ENCODE measurements at places on chromosomes 13 and 19.

DNA sequence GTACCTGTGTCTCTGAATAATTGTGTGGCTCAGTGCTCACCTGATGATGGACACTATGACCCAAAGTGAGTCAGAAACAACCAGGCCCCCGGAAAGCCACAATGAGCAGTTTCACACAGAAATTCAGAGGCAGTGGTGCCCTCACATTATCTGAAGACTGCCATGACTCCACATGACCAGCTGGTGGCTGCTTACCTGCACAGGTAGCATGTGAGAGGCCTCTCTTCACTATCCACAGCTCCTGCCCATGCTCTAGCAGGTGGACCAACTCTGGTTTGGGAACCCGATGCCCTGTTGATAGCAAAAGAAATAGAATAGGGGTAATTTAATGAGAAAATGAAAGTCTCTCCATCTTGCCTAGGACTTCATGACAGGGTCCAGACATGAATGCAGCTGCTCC, 7.2 kb downstream of the ZNF550 start:
- ATAC-seq: no peak

GRCh38 chr13:29676941-29677452, 81.5 kb upstream of the SLC7A1 start:
- ATAC-seq: peak; percentile 74

GRCh38 chr19:30457484-30457883, 85.3 kb downstream of the ZNF536 start:
- no peak for ATAC-seq

DNA sequence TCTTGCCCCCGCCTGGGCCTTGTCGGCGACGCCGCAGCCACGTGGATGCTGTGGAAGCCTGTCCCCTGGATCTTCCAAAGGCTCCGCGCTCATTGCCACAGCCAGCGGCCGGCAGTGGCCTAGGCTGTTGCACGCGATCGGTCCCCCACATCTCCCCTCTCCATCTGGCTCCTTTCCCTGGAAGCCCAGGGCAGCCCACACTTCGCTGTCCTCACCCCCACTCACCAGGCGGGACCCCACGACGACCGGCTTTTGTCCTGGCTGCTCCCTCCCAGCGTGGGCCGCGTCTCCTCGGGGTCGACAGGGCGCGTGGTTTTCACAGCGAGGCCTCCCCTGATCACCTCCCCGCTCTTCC, 605 bp upstream of the TEX30 start:
- ATAC-seq: no peak

DNA sequence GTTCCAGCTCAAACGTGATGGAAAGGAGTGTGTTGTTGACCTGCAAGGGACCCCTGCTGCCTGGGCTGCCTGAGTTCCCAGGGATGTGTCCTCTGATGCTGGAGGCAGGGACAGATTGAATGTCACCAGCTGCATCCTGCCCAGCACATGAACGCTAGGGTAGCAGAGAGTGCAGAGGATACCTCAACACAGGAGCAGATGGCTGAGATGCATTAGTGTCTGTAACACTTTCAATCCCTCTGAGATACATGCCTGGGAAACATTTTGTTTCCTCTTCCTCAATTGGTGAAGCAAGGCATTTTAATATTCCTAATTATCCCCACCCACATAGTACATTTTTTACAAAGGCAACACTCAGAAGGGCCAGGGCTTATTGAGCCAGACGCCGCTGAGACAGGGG, 106.4 kb upstream of the UBL3 start:
- ATAC-seq: no peak

DNA sequence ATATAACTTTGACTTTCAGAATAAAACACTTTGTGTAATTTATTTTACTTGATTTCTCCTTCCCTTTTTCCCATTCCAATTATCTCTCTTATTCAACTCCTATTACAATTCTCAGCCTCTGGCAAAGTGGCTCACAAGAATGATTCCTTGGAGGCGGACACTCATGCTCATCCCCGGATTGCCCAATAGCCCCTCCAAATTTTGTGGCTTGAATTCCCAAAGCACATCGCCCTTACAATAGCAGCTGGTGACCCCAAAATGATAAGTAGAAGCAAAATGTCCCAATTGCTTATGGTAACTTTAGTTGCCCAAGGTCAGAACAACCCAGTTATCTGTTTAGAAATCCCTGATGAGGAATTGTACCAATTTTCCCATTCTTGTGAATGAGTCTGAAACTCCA, 1523.5 kb upstream of the PRR20A start:
- no peak for ATAC-seq

DNA sequence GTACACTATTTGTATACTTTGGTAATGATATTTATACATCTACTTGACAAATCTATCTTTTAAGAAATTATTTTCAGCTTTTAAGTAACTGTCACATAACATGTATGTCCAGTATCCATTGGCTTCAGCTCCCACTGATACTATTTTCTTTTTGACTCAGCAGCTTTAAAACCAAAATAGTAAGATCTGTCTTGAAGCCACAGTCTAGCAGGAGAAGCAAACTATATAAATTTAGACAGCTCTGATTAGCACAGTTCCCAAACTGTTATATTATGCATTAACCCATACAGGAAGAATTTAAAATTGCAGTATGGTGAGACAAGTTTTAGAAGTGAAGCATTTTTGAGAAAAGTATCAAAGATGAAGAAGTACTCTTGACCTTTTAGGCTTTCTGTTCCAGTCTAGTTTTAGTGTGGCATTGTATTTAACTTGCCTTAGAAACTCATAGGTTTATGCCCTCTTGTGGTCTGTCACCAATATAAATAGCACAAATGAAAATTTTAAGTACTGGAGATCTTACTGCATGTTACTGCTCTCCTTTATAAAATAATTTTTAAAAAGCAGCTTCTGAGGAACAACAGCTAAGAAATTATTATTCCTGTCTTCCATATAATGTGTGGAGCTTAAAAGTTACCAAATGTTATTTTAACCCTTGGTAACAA, 24.7 kb downstream of the URI1 start:
- no peak for ATAC-seq

- ATAC-seq: no peak
Measured at GRCh38 chr19:51524666-51525264, 6.7 kb downstream of the SIGLEC6 start.

GRCh38 chr13:114111577-114111976, 20.8 kb downstream of the RASA3 start:
- no peak for ATAC-seq

DNA sequence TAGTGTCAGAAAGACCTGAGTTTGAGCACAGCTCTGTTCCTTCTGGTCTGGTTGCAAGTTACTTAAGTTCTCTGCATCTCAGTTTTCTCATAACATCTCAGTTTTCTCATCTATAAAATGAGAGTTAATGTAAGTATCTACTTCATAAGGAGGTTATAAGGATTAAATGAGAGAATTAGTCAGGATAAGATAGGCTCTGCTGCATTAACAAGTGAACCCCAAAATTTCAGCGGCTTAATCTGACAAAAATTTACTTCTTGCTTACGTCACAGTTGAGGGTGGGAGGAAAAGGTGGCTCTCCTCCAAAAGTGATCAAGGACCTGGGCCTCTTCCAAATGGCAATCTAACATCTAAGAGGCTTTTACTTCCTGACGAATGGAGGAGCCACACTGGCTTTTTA, 31.5 kb upstream of the LRCH1 start:
- ATAC-seq: no peak

- ATAC-seq: no peak
Measured at GRCh38 chr19:29155683-29156082, 57.3 kb downstream of the UQCRFS1 start.

DNA sequence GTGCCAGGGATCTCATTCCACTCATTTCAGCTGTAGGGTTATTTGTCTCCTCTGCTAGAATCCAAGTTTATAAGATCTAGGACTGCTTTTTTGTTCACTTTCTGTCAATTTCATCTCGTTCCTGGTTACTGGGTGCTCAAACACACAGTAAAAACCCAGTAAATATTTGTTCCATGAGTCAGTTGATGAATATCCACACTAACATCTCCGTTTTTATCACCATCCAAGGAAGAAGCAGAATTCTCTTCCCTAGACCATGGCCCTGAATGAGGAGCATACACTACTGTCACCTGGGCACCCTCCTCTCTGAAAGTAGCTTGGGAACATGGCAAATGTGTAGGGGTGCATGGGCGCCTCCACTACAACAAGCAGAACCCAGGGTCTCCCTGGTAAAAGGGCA, 390.8 kb downstream of the FOXO1 start:
- no peak for ATAC-seq

DNA sequence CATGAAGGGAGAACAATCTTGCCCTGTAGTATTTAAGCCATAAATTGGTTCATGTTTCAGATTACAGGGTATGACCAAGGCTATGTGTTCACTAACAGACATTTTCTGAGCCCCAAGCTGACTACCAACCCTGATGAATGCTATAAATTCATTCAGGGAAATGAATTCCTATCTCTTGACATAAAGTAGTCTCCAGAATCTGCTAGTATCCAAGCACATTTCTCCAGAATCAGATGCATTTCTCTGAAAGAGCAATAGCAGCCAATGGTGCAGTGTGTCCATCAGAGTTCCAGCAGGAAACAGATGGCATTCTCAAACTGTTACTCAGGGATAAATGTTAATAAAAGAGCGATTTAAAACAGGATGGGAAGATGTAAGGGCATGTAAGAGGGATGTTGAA, 226.4 kb downstream of the COG6 start:
- no peak for ATAC-seq

DNA sequence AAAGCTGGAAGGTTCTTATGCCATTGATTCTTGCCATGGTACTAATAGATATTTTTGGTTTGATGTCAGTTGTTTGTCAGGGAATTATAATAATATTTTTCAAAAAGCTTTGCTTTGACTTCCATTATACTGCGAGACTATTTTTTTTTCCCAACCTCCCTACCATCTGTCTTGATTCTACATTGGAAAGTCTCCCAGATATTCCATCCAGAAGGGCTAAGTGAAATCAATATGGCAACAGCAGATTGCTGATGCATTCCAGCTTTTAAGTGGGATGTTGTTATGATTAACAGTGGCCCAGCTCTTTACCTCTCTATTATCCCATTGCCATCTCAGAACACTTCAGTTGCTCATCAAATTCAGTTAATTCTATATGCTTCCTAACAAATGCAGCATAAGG, 247.4 kb downstream of the OXGR1 start:
- ATAC-seq: no peak

DNA sequence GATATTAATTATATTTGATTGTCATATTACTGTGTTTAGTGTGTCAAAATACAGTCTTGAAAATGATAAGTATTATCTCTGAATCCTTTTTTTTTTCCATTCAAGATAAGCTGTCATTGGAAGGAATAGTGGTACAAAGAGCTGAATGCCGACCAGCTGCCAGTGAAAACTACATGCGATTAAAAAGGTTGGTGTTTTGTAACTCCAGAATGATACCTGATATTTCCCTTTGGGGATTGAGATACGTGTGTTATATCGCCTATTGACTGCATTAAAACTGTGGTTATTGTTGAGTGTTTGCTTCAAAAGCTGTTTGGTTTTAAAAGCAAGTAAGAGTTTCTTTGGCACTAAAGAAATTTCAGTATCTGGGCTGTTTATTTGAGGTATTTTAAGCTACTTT, 6.5 kb upstream of the KCTD4 start:
- ATAC-seq: no peak

GRCh38 chr13:99425485-99426341, 75.6 kb upstream of the TM9SF2 start:
- ATAC-seq: peak; percentile 30

DNA sequence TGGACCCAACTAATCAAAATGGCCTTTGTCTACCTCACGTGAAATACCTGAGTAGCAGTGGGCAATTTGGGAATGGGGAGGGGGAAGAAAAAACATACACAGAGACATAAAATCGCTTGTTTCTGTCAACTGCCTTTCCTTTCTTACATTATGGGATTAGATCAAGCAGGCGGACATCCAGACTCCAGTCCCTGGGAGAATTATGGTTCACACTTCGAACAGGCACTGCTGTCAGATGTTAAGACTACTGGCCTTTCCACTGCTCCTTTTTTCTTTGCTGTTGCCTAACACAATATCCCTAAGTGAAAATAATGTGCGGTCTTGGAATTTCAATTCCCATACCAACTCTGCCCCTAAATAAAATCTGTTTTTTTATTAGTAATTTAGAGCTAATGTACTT, 1719.7 kb upstream of the SLC10A2 start:
- ATAC-seq: no peak

GRCh38 chr19:50663482-50663790, 14.2 kb downstream of the C19orf81 start:
- ATAC-seq: no peak

GRCh38 chr13:33908116-33908515, 90.2 kb downstream of the RFC3 start:
- ATAC-seq: no peak

GRCh38 chr19:10091895-10092641, 6.0 kb downstream of the SHFL start:
- ATAC-seq: no peak

GRCh38 chr19:16201011-16201391, 3.3 kb downstream of the AP1M1 start:
- ATAC-seq: no peak

DNA sequence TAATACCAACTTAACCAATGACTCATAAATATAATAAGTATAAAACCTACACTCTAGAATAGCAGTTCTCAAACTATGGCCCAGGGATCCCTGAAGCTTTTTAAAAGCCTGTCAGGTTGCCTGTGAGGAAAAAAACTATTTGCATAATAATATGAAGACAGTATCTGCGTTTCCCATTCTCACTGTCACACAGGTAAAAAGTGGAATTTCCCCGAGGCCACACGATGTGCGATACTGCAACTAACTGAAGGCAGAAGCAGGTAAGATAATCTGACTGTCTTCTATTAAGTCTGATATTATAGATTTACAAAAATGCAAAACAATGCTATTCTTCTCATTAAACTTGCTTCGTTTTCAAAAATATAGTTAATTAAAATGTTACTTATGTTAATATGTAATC, 52.5 kb upstream of the EEF1AKMT1 start:
- no peak for ATAC-seq

DNA sequence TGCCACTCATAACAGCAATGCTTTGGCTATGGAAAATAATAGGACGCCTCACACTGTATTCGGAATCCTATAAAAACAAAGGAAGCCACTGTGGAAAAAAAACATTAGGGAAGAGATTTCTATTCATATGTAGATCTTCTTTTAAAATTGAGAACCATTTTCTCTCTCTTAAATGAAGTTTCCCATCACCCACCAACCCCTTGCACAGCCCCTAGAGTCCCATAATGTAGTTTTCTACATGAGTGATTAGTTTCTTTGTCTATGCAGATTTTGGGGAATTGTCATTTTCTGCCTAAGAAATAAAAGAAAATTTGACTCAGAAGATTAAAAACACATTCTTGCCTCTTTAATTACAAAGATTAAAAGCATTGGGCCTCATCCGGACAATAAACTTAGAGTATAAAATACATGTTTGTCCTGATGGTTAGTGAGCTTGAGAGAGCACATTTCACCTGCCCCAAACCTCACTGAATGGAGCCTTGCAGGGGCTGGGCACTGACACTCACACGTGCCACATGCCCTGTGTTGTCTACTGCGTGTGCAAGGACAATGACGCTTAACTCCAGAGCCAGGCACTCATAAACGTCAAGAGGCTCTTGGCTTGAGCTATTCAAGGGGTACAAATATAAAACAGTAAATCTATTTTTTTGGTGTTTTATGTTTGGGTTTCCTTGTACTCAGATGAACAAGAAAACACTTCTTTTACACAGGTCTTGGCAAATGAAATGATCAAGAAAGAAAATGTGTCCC, 40.0 kb upstream of the KL start:
- ATAC-seq: no peak
